AG09319 (cell line): ENCODE measurements at places on chromosomes 6 and 20.

DNA sequence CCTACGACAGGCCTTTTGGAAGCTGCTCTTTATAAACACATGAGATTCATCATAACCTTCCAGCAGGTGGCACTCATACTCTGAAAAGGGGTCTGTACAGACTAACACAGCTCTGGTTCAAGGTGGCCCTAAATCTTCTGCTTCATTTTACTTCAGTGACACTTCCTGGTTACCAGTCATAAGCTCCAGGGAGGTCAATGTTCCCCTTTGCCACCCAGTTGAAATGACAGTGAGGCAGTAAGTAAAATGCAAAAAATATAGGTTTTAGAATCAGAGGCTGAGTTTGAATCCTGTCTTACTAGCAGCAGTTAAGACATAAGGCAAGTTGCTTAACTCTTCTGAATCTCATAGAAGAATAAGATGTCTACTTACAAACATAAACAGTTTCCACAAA, 132.8 kb downstream of the CDK19 start:
- peak; percentile 54 for DNase-seq

GRCh38 chr20:44113618-44114376, 73.2 kb downstream of the JPH2 start:
- DNase-seq, result no peak

- no peak for DNase-seq
These were observed 61.1 kb upstream of the CCN6 start for GRCh38 chr6:111992851-111993250.

GRCh38 chr6:21489826-21490225, 103.7 kb upstream of the SOX4 start:
- no peak for DNase-seq

DNA sequence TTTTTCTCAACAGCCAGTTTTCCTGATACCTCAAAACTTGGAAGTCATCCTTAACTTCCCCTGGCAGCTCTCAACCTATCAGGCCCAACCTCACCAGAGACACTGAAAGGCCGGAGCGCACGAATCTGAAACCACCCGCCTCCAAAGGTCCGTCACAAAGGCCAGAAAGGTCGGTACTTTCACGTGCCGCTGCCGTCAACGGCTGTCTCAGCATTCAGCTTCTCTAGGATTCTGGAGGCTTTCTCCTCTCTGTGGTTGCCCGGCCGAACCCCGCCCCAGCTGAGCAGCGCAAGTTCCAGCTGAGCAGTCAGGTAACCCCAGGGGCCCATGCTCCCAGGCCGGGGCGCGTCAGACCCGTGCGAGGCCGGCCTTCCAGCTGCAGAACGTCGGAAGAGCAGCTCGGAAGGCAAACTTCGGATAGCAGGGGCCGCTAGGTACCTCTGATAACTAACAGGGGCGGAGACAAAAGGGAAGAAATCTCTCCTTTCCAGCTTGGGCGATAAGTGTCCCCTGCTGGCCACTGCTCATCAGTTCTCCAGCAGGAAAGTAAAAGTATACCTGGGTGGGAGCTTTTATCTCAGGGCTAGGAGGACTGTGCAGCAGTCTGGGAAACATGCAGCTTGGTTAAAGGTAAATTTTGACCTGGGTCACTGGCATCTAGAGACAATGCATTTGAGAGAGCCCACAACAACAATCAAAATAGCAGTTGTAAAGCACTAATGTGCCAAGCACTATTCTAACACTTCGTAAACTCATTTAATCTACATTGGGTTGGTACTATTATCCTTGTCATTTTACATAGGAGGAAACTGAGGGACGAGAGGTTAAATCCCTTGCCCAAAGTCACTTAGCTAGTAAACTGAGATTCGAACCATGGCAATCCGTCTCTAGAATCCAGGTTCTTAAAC, 16.1 kb downstream of the ZSCAN12 start:
- peak; percentile 61 for DNase-seq
